NCI-H187 treated with DMSO at 0.1 percent for 48 hours (cell line): ENCODE measurements at places on chromosomes 7 and 10.

DNA sequence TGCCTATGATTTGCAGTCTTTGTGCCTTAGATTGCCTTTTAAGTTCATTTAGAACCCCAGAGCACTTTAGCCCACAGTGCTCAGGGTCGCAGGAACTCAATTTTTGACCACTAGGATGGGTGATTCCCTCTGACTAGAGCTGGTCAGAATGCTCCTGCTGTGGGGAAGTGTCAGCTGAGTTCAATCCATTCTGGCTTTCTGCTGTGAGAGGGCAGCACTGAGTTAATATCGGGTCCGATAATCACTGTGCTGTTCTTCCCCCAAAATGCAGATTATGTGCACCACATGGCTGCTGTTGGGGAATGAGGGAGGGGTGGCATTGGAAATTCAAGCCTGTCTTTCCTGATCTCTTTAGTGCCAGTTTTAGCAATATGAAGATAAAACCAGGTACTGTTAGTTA is 886.4 kb downstream of the DNAJB9 start:
- no peak for DNase-seq

GRCh38 chr10:97673736-97674525 is 13.1 kb downstream of the AVPI1 start:
- DNase-seq: no peak

DNA sequence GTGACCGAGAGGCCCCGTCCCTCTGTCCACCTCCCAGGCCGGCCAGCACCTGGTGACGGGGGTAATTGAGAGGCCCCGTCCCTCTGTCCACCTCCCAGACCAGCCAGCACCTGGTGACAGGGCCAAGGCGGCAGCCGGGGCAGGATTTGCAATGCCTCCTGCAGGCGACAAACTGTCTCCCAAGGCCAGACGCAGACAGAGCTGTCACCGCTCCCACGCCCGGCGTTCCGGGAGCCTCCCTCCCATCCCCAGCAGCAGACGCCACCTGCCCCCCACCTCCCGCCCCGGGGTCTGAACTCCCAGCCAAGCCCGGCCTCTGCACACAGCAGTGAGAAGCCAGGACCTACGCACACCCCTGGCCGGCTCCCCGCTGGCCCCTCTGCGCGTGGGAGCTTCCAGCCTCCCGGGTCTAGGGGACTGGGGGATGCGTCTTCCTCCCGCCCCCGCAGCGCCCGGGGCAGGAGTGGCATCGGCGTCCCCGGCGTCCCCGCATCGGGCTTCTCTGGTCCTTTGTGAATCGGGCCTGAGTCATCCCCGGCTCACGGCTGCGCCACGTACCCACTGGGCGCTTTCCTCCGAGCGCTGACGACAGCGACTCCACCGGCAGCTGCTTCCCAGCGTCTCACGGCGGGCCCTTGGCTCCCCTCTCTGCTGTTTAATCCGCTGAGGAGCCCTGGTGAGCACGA is 95.1 kb upstream of the DIP2C start:
- DNase-seq: no peak

DNA sequence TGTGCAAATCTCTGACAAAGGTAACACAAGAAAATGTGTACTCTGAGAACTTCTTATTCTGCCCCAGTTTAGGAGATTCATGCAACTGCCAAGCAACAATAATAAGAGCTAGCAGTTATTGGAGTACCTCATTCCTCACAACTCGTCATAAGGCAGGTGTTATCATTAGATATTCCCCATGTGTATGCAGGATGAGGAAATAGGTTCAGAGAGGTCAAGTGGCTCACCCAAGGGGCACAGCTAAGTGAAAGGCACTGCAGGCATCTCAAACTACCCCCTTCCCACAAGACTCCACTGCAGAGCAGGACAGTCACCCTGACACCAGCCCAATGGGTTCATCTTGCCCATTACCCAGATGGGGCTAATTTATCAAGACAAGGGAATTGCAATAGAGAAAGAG is 1.3 kb upstream of the GSTK1 start:
- no peak for DNase-seq

- DNase-seq: peak; percentile 98
These were observed 1079.9 kb downstream of the CNTNAP2 start for GRCh38 chr7:147196481-147196880.

GRCh38 chr10:132570265-132570664 is 32.7 kb downstream of the INPP5A start:
- no peak for DNase-seq

- no peak for DNase-seq
These were observed 22.7 kb downstream of the GPAM start for GRCh38 chr10:112160834-112161233.

DNA sequence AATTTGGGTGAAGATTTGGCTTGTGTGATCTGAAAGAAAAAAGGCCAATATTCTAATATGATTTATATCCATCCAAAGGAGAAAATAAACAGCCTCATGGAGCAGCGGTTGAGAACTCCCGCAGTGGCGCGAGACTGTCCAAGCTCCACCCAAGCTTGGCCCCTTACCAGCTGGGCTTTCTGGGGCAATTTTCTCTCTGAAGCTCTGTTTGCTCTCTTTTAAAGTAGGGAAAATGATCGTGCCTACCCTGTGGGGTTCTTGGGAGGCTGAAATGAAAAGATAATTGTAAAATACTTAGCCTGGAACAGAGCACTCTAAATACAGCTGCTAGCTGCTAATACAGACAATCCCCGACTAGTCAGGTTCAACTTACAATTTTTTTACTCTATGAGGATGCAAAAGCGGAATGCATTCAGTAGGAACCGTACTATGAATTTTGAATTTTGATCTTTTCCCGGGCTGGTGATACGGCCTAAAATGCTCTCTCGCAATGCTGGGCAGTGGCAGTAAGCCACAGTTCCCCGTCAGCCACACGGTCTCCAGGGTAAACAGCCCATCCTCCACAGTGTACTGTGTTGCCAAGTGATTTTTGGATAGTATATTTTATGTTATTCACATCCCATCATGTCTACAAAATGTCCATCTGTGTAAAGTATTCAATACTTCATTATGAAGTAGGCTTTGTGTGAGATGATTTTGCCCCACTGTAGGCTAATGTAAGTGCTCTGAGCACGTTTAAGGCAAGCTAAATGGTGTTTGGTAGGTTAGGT is 137.7 kb downstream of the CHN2 start:
- DNase-seq: peak; percentile 94

DNA sequence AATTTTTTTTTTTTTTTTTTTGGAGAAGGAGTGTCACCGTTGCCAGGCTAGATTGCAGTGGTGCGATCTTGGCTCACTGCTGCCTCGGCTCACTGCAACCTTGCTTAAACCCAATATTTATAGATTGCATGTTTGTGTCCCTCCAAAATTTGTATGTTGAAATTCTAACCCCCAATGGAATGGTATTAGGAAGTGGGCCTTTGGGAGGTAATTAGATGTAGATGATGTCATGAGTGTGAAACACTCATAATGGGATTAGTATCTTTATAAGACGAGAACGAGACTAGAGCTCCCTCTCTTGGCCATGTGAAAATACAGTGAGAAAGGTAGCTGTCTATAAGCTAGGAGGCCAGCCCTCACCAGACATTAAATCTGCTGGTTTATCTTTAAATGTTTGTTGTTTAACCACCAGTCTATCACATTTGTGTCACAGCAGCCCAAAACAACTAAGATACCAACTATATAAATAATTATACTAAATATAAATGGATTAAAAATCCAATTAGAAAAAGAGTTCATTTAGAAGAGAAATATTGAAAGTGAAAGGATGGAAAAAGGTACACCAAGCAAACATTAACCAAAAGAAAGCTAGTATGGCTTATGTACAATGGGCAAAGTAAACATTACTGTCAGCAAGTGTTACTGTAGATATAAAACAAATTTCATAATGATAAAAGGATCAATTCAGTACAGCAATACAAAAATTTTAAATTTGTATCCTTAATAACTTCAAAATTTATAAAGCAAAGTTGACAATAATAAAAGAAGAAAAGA is 9.3 kb downstream of the TCAF1 start:
- DNase-seq: no peak

- DNase-seq: no peak
These were observed 775 bp downstream of the STARD3NL start for GRCh38 chr7:38178695-38179344.

DNA sequence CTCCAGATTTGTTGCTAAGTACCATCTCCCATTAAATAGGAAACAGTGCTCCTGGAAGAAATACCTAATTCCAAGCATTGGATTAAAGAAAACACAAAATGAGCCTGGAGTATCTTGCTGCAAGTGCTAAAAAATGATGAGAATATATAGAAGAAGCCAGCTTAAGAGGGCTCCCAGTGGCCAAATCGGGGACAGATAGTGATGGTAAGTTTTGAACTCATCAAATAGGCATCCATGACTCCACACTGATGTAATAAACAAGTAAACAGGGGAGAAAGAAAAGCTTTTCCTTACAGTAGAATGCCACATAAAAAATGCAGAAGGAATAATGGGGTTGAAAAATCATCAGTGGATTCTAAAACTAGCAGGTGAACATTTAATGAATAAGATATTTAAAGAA is 72.4 kb downstream of the CTTNBP2 start:
- DNase-seq: no peak

- no peak for DNase-seq
These were observed 55.4 kb downstream of the MAP3K8 start for GRCh38 chr10:30489346-30489745.

DNA sequence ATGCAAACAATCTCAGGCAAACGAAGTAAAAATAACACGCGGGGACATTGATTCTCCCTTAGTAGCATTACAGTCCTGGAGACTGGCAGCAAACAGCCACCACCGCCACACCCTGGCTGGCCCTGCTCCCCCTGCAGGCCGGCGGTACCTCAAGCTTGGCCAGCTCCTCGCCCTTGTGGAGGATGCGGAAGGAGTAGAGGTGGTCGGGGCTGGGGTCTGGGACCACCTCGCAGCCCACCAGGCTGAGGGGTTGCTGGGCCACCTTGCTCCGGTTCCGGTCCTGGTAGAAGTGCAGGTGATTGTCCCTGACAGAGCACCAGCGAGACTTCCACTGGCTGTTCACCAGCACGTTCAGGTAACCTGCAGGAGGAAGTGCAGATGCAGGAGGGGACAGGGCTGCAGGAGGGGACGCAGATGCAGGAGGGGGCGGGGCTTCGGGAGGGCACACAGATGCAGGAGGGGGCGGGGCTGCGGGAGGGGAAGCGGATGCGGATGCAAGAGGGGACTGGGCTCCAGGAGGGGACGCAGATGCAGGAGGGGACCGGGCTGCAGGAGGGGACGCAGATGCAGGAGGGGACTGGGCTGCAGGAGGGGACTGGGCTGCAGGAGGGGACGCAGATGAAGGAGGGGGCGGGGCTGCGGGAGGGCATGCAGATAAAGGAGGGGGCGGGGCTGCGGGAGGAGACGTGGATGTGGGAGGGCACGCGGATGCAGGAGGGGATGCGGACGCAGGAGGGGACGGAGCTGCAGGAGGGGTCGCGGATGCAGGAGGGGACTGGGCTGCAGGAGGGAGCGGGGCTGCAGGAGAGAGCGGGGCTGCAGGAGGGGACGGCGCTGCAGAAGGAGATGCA is 65.7 kb downstream of the VWA2 start:
- no peak for DNase-seq

GRCh38 chr10:3805201-3805790 is 20.3 kb upstream of the KLF6 start:
- DNase-seq: no peak

DNA sequence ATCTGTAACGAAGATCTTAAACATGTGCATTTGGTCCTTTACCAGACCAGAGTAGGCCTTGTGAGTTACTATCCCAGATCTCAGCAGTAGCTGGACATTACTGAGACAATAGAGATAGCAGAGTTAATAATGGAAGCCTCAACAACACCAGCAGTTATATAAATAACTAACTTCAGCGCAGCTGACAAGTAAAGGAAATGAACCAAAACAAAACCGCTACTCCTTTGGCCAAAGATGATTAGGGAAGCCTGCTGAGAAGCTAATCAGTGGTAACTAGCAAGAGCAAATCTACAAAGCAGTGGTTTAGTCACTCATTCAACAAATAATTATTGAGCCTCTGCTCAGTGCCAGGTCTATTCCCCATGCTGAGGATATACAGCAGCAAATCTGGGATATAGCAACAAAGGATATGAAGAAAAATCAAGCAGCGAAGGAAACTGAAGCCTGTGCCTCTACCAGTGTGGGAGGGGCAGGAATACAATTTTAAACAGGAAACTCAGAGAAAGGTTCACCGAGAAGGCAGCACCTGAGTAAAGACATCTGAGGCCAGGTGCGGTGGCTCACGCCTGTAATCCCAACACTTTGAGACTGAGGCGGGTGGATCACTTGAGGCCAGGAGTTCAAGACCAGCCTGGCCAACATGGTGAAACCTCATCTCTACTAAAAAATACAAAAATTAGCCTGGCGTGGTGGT is 103.6 kb downstream of the ELMO1 start:
- DNase-seq: no peak

- DNase-seq: no peak
These were observed 44.0 kb downstream of the ADK start for GRCh38 chr10:74194999-74195398.

- no peak for DNase-seq
These were observed 516.2 kb upstream of the POT1 start for GRCh38 chr7:125445836-125446235.

DNA sequence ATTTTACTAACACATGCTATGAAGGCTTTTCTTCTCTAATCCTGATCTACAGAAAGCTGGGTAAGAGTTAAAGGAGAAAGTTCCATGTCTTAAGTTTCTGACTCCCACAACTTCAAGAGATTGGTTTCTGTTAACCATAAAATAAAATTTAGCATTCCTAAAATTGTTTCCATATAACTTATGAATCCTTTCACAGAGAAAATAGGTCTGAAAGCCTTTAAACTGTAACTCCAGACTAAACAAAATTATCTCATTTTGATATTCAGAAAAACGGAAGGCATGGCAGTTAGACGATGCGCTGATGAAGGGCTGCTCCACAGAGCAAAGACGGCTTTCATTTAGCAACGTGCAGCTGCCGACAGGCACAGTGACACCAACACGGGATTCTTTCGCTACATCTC is 133.3 kb downstream of the SLC25A13 start:
- no peak for DNase-seq

DNA sequence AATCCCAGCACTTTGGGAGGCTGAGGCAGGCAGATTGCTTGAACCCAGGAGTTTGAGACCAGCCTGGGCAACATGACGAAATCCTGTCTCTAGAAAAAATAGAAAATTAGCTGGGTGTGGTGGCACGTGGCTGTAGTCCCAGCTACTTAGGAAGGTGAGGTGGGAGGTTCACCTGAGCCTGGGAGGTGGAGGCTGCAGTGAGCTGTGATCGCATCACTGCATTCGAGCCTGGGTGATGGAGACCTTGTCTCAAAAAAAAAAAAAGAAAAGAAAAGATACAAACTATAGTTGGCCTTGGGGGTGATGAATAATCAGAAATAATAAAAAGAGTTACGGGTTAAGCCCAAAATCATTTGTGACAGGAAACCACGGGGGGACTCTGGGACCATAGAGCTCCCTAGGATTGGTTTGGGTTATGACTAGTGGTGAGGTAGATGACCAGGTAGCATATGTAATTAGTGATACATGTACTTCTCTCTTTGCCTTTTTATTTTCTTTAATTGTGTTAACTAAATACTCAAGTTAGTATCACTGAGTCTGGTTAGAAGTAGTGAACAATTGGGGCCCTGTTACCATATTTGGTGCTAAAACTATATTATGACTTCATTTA is 10.4 kb upstream of the ASCC1 start:
- DNase-seq: no peak
